Lower leg skin (tissue), 4 donors: ENCODE measurements at places on chromosomes 13 and 19. TPM values are rescaled to one million over a fixed set of nuclear protein-coding genes. Genes with fewer than 3 reads are reported as not detected.

- DNase-seq: no peak
Measured at GRCh38 chr13:38045278-38046048, 175.9 kb upstream of the TRPC4 start.

CGB5 gene
- not detected for total RNA-seq

- no peak for DNase-seq
Measured at GRCh38 chr19:3691372-3691716, 8.9 kb downstream of the PIP5K1C start.

GRCh38 chr19:51948975-51949374 is 21.7 kb downstream of the ZNF613 start:
- no peak for DNase-seq

GRCh38 chr19:33163481-33163880 is 30.6 kb upstream of the LRP3 start:
- DNase-seq: no peak

PTPRH gene
- total RNA-seq: 1.3 TPM

- no peak for DNase-seq
Measured at GRCh38 chr19:28727480-28728159, 485.3 kb downstream of the UQCRFS1 start.

TNFRSF19 gene
- 51.8 TPM for total RNA-seq
